ENCODE measurements at places on chromosomes 2 and 18.

- no peak for DNase-seq
Measured at GRCh38 chr2:120538691-120539423, 192.9 kb downstream of the INHBB start.

DNA sequence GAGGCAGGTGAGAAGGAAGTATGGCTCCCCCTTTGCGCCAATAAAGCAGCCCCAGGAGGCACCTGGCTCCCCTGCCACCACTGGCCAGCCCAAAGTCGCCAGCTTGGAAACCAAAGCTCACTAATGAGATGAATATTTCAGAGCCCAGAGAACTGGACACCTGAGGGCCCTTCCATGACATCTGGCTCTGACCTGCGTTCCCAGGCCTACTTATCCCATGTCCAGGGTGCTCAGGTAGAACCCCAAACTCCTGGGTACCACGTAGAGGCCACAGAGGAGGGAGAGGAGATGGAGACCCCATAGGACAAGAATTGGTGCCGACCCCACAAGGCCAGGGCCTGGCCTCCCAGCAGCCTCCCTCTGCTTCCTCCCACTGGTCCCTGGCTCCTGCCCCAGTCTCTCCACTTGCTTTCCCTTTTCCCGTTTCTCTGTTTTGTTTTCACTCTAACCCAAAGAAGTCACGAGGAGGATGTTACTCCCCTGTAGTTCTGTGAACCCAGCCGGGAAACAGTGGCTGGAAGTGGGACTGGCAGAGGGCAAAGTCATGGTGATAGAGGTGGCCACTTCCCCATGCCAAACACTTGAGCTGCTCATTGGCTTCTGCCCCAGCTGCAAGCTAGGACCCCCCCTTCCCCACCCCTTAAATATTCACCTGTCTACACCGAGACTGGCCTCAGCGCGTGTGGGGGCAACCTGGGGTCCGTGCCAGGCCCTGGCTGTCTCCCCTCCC lies 820 bp downstream of the TMBIM1 start:
- no peak for DNase-seq

DNA sequence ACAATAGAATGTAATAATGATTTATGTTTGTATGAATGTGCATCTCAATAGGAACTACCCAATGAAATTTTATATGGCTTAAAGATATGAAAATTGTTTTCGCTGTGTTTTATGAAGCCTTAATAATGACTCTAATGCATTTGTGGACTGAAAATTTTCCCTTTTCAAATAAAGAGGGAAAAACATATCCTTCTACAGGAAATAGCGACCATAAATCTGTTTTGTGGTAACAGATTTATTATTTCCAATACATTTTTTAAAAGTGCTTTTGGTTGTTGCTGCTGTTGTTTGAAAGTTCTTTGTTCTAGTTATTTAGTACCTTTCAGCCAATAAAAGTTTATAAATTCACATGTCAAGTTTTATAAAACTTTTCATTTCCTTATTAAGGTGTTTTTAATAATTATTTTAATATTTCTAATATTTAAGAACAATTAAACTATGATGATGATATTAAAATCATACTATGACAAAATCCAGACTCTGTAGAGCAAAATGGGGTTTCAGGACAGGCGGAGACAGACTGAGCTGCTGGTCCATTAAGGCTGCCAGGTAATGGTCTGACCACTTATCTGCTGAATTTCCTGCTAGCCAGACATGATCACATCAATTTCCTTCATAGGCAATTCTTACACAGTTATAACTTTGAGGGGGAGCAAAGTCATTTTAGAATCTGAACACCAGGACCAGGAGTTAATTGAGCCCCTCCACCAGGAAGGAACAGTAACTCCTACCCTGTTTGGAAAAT lies 65.7 kb upstream of the NEUROD1 start:
- no peak for DNase-seq

DNA sequence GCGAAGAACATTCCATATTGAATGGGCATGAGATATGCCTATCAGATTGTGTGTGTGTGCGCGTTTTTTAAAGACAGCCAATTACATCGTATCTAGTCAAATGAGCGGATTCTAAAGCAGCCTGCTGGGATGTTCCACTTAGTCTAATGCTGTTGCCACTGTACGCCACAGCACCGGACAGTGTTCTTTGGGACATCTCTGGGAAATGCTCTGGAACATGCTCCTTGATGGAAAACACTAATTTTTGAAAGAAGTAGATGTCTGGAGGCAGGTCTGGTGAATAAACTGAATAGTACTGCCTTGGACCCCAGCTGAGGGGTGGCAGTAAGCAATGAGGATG lies 3.6 kb upstream of the TMEM150A start:
- DNase-seq: no peak

DNA sequence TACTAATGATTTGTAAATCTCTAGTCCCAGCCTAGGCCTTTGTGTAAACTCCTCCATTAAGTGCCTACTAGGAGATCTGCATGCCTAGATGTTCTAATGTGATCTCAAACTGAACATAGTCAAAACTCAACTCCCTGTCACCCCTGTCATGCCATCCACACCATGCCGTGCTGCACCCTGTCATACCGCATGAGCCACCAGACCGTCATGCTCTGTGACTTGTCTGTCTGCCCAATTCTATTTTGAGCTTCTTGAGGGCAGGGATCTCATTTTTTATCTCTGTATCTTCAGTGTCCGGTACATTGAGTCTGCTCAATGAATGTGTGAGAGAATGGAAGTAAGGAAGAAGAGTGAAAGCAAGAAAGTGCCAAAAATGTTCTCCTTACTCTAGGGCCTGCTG lies 35.5 kb downstream of the GREB1L start:
- DNase-seq: no peak

GRCh38 chr2:45207101-45207500 lies 197.8 kb upstream of the SIX2 start:
- no peak for DNase-seq

DNA sequence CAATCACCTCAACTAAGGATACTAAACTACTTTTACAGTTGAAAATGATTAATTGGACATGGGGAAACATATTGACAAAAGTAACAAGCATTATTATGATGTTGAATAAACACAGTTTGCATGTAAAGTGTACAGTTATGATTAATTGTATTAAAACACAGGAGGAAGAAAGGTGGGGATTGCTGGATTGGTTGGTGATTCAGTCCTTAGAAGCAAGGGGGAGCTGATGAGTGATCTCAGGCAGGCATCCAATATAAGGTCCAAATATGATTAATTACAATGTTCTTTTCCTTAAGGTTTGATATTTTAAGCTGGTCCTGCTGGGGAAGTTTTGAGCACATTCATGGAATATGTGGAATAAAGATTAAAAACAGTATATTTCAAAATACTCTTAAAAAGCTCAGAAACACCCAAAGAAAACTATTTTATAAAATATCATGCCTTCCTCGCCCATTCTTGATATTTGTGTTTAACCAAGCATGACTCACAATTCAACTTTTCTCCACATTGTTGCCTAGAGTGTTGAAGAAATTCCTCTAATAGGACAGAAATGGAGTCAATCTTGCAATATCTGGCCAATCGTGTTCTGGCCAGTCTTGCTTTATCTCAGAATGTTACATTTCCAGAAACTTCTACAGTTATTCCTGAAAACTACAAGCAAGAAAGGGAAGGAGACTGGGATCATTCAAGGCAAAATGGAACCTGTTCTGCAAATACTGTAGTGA lies 268.2 kb downstream of the RPIA start:
- DNase-seq: no peak

- no peak for DNase-seq
Measured at GRCh38 chr2:220756653-220757052, 815.5 kb downstream of the EPHA4 start.

DNA sequence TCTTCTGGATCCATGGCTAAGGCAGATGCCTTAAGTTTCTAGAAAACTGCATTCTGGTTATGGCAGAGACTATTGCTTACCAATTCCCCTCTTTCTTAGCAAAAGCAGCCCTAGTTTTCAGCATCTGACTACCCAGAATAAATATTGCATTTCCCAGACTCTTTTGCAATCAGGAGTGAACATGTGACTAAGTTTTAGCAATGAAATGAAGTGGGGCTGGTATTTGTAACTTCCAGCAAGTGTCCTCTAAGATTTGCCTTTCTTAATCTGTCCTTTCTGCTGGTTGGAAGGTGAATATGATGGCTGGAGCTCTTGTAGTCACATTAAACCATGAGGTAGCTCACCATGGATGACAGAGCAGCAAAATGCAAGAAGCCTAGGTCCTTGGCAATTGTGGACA lies 132.9 kb upstream of the PKDCC start:
- DNase-seq: no peak

DNA sequence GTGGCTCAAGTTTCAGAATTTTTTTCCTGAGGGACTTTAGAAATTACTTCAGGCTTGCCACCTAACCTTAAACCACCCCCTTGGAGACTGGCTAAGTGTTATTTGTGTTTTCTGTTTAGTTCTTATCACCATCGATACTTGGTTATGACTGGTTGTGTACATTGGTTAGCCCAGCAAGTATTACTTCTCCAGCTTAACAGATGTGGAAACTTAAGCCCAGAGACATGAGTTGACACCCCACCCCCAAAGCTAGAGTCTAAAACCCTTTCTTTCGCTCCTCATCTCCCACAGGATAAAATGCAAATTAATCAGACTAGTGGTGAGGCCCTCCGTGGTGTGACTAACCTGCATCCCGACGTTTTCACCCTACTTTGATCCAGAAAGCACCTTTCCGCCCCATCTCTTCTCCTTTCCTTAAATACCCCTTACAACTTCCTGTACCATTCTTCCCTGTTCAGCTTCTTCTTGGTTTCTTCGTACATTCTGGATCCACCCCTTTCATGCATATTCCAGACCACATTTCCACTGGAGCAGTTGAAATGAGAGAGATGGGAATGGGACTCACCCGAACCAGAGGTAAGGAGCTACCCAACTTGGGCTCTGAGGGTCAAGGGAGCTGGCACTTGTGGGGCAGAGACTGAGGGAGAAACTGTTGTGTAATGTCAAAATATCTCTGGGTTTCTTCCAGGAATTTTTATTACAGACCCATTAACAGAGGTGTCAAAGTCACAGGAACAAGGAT lies 819 bp upstream of the MAP3K2 start:
- peak; percentile 19 for DNase-seq

DNA sequence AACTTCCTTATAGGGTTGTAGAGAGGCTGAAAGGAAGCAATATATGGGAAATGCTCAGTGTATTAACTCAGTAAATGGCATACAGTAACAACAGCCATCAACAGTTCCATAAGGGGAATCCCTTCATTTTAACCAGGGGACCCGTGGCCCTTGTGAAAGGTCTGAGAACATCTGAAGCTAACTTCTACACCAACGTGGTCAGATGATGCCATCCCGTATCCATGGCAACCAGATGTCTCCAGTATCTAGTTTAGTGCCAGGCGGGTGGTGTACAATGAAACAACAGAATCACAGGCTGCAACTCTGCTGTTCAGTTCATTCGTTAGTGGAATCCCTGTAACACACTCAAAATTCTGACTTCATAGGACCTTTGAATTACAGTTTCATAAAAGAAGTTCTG lies 162.3 kb downstream of the TGIF1 start:
- DNase-seq: no peak

- DNase-seq: no peak
Measured at GRCh38 chr2:95308426-95308990, 11.4 kb downstream of the KCNIP3 start.

- no peak for DNase-seq
Measured at GRCh38 chr2:137287913-137288639, 522.7 kb downstream of the THSD7B start.
